Activated CD4-positive, alpha-beta T cell treated with anti-CD3 and anti-CD28 coated beads for 24 hours (primary cell): ENCODE measurements at places on chromosomes 1 and 21.

DNA sequence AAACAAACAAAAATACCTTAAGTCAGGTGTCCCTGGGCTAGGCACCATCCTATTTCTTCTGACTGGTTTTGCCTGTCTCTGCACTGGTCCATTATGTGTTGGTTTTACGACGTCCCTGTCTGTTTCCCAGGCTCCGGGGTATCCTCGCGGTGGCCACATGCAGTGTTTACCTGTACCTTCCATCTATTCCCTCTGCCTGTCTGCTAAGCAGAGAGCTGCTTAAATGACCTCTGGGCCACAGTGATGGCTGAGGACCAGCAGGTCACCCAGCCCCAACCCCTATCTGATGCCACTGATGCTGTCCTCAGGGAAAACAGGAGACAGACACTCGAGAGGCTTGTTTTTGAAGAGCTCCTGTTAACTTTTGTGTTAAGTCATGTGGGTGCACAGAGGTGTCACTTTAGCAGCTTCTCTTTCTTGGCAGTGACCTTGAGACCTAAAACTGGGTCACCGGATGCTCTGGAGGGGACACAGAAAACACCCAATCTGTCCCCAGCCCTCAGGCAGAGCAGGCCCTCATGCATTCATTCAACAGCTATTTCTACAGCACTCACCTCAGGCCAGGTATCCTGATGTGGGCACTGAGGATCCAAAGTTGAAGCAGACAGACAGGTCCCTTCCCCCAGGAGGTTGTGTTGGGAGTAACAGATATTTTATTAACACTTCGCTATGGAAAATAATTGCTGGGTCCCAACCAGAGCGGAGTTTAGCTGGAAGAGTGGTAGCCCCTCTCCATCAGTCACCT lies 4.4 kb upstream of the EFHD2 start:
- no peak for DNase-seq

GRCh38 chr1:232017057-232017456 lies 390.5 kb downstream of the DISC1 start:
- no peak for DNase-seq

DNA sequence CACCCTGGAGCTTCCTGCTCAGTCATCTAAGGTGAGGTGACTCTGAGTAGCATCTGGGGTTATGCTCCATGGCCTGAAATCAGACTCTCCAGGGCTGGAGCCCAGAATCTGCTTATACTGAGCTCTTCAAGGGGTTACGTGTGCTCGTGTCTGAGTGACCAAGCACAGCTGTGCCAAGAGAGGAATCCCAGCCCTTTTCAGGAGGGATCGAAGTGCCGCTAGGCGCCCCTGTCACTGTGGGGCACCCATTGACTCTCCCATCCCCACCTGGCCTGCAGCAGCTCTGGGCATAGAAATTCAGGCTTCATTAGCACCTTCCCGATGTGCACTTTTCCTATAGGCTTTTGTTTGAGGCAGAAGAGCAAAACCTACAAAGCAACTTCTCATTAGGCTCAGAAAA lies 13.8 kb downstream of the VASH2 start:
- DNase-seq = no peak

- no peak for DNase-seq
These were observed 57.9 kb upstream of the AJAP1 start for GRCh38 chr1:4596486-4596885.

GRCh38 chr1:66395202-66396061 lies 138.5 kb upstream of the SGIP1 start:
- DNase-seq = no peak

DNA sequence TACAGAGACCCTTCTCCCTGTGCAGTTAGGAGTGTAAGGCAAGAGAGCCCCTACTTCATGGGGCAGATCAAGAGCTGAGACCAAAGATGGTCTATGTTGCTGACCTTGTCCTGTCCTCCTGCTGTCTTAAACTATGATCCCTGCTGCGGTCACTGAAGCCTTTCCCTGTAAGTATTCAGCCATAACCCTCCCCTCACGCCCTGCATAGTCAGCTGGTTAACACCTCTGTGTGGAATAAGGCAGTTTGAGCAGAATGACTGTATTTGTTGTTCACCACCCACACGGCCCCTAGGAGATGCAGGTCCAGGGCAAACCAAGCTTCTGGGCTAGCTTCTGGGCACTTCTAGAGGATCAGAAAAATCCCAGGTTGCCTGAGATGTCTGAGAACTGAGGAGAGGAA lies 356 bp downstream of the TSPAN1 start:
- DNase-seq = no peak

DNA sequence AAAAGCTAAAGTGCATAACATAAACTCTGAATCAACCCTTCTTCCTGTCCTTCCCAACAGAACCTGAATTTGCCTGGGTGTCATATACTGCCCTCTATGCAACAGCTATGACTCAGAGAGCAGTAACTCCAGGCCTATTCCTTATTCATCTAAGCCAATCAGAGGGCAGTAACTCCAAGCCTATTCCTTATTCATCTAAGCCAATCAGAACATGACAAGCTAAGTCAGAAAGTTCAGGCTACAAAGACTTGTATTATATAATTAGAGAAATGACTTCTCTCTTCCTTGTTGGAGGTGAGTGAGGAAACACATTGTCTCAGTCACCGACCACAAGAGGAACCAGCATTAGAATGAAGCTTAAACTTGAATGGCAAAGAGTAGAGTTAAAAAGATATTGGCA lies 26.2 kb upstream of the TADA1 start:
- DNase-seq = no peak

DNA sequence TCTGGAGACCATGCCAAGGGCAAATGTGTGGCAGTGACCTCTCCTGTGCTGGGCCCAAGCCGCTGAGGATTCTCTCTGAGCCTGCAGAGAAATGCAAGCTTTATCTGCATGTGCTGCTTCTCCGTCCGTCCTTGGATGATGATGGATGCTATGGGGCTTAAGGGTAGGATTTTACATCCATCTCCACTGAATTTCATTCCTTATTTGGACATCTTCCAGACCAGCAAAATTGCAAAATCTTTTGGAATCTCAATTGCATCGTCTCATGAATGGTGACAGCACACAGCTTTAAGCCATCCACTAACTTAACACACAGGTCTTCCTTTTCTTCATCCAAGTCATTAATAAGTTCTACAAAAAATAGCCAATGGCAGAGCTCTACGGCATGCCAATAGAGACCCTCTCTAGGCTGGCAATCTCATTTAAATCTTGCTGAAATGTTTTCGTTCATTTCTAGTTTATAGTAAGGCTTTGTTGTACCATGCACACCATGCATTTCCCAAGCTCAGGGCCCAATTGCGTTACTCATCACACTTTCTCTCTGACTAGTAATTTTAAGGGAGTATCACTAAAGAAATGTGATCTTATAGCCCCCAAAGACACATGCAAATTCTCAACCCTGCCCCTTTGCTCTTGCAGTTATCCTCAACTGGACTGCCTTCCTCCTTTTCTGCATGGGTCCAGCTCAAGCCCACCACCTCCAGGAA lies 11.1 kb downstream of the BATF3 start:
- no peak for DNase-seq

GRCh38 chr1:22710701-22711049 lies at the start of gene EPHB2:
Gene EPHB2, plus strand, starts transcription at chr1:22710839. Its CDS starts 144 bp downstream, at chr1:22710983.
- DNase-seq = no peak

GRCh38 chr1:29789221-29789909 lies 553.0 kb downstream of the PTPRU start:
- DNase-seq = no peak

DNA sequence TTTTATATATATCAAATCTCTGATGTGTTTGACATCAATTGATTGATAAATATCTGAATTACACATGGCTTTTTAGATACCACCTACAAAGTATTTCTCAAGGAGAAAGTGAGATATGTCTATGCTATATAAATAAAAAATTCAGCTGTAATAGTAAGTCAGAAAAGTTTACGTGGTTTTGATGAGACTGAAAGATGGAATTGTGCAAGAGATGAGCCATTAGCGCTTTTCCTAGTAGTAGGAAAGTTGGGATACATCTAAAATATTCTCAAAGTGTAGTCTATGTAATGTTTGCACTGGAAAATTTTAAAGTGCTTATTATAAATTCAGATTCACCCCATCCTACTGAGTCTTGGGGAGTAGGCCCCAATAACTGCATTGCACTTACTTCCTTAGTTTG lies 49.1 kb downstream of the SGIP1 start:
- DNase-seq = no peak

DNA sequence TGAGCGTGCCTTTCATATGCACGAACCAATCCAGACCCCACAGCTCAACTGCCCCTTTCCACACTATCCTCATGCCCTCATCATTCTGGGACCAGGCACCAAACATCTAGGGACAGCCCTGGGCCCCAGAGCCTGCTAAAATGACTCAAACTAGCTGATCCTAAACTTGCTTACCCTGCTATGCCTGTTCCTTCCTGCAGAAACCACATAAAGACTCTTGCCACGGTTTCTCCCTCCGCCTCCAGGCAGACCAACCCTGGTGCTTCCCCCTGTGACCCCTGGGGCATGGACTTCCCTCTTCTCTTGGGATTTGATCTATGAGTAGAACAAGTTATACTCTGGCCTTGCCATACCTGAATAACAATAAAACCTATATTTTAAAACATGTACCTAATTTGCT lies 138.0 kb upstream of the CD34 start:
- no peak for DNase-seq

GRCh38 chr1:181313466-181313865 lies 169.9 kb upstream of the CACNA1E start:
- no peak for DNase-seq

- peak; percentile 56 for DNase-seq
These were observed 102.5 kb upstream of the TARDBP start for GRCh38 chr1:10909697-10910680.

DNA sequence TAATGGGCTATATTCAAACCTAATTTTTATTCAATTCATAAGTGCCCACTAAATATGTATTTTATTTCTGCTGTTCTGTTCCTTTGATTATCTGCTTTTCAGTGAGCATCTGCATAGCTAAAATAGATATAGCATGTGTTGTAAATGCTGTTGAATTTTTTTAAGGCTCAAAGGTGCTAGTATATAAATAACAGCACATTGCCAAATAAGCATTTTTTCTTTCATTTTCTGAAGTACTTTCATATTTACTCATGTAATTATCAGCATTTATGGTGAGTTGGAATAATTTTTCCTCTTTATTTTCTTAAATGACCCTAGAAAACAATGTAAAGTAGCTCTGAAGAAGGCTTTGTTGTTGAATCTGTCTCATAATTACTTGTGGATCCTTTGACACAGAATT lies 69.6 kb upstream of the B3GALT2 start:
- no peak for DNase-seq

- DNase-seq = no peak
These were observed 3.2 kb upstream of the PERM1 start for GRCh38 chr1:985126-985525.

DNA sequence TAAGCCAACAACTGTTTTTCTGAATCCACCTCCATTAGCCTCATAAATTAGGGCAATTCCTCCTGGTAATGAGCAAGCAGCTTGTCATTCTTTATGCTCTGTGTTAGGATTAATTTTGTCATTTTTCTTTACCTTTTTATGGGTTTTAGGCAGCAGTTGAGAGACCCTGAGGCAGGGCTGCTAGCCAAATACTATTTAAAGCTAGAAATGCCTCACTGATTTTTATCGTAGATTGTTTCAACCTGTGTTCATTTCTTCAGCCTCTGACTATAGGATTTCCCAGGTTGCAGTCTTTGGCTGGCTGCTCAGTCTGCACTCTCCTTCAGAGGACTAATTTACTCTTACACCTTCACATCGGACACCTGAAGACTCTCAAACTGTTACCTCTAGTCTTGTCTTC lies 61.9 kb upstream of the RABGAP1L start:
- no peak for DNase-seq

- DNase-seq = peak; percentile 91
These were observed at the start of gene DNAJC28 for GRCh38 chr21:33491373-33492102. Gene DNAJC28, minus strand, starts transcription at chr21:33491716. Its CDS starts 2,323 bp downstream, at chr21:33489393.

DNA sequence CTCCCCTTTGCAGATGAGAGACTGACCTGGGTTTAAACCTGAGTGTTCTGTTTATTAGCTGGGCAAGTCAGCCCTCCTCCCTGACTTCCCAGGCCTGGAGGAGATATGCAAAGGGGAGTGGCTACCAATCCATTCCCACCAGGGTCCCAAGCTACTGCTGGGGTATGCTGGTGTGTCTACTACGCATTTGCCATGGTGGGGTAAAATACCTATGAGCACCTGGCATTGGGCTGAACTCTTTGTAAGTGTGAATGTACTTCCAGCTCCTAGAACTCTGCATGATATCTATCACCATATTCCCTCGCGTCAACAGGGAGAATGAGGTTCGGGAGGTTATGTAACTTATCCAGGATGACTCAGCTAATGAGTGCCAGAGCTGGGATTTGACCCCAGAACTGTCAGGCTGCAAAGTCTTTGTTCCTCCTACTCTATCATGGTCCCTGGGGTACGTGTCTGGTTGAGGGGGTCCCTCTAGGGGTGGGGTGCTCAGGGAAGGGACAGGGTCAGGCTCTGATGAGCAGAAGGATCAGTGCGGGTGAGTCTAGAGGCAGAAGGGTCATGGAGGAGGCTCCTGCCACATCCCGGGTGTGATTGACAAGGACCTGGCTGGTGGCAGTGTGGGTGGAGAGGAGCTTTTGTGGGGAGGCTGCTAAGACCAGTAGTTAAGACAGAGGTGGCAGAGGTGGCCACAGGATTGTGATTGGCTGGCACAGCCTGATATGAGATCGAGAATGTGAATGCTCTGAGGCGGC lies 16.7 kb downstream of the AMPD2 start:
- no peak for DNase-seq

- no peak for DNase-seq
These were observed 112.2 kb downstream of the RYR2 start for GRCh38 chr1:237154157-237154556.

- DNase-seq = no peak
These were observed 4.4 kb upstream of the UTP25 start for GRCh38 chr1:209823143-209824041.

DNA sequence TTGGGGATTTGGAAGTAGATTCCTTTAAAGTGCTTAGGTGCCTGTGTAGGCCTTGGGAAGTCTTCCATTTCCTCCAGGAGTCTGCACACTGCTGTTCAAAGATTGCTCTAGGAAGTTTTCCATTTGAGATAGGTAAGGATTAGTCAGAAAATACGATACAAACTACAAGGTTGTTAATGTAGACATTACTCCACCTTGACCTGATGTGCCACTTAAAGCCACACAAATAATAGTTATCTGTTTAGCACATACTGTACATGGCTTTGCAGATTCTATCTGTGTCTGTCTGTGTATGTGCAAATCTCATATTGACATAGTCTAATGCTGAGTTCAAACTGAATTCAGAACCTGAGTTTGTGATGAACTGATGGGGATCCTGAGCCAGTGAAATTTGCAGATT lies 118.4 kb downstream of the RHOU start:
- DNase-seq = no peak

GRCh38 chr1:236421022-236421421 lies 26.9 kb downstream of the EDARADD start:
- DNase-seq = no peak

GRCh38 chr1:89545264-89546038 lies 20.8 kb downstream of the LRRC8B start:
- DNase-seq = no peak
